ENCODE measurements at places on chromosomes 5 and 9.

GRCh38 chr5:142388696-142389095, 63.9 kb upstream of the SPRY4 start:
- DNase-seq: no peak

DNA sequence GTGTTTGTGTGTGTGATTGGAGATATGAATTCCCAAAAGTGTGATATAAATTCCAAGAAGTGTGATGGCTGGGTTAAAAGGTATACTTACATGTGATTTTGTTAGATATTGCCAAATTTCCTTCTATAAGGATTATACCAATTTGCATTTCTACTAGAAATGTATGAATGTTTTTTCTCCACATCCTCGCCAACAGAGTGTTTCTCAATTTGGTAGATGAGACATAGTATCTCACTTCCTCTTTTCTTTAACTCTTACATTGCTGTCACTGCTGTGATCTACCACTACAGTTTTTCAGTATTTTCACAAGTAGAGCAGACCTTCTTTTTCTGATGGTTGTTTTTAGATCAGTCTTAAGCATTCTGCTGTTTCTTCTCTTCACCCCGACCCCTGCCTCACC, 111.3 kb downstream of the FER start:
- DNase-seq: no peak

- DNase-seq: no peak
Measured at GRCh38 chr5:176846335-176847140, 36.2 kb downstream of the UNC5A start.

GRCh38 chr5:85049020-85049419, 664.3 kb upstream of the EDIL3 start:
- no peak for DNase-seq

All from stimulated activated CD8-positive, alpha-beta memory T cell treated with anti-CD3 and anti-CD28 coated beads, Interleukin-2, amount 100 ng/mL, for 48 hours (primary cell).